ENCODE measurements at places on chromosomes 16 and 17.

- DNase-seq, result no peak
These were observed 7.8 kb upstream of the DUS1L start for GRCh38 chr17:82073446-82073845.

GRCh38 chr16:89562939-89563338 lies 2.5 kb downstream of the RPL13 start:
- DNase-seq, result no peak

DNA sequence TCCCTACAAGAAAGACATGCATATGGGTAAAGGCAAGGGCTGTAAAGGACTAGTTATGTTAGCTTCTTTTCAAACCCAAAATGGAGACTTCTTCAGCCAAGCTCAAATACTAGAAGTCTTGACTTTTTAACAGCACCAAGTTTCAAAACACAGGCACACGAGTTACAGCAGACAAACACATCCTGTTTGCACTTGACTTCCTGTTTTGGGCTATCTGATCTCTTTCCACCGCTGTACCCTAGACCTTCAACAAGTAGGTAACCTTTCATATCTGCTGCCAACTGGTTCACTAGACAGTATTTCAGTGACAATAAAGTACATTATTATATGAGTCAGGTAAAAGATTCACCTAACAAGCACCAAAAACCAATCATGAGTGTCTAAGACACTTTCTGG lies 12.3 kb downstream of the RFFL start:
- DNase-seq, result no peak

- no peak for DNase-seq
These were observed 11.5 kb upstream of the IGF2BP1 start for GRCh38 chr17:48985436-48986245.

DNA sequence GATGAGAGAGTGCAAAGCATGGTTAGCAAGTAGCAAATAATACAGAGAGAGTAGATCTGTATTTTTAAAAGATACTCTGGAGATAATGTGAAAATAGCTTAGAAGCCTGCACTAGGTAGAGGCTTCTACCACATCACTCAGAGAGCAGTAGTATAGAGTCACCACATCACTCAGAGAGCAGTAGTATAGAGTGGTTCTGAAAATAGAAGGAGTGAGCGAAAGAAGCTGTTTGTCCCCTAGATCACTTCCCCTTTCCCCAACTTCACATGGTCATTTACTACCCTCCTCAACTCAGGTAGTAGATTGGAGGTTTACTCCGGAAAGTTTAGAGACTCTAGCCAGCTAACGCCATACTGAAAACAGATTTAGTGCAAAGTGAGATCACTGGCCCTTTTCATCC lies 17.1 kb downstream of the DGKE start:
- no peak for DNase-seq

- DNase-seq, result no peak
These were observed 274.9 kb upstream of the CCL2 start for GRCh38 chr17:33980193-33980592.

GRCh38 chr17:22669721-22670120 lies 977.4 kb downstream of the KCNJ18 start:
- no peak for DNase-seq

GRCh38 chr16:57916735-57917438 lies 54.0 kb downstream of the CNGB1 start:
- DNase-seq, result no peak

DNA sequence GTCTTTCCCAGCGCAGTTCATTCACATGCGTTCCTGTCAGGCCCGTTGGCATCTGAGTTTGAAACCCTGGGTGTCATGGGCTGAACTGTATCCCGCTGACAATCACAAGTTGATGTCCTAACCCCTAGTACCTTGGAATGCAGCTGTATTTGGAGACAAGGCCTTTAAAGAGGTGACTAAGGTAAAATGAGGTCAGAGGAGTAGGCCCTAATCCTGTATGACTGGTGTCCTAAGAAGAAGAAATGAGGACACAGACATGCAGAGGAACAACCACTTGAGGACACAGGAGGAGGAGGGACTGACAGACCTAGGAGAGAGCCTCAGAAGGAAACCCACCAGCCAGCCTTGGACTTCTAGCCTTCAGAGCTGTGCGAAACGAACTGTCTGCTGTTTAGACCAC lies 33.1 kb downstream of the TRPV2 start:
- DNase-seq, result no peak

GRCh38 chr16:48434653-48435317 lies 49.6 kb upstream of the SIAH1 start:
- no peak for DNase-seq

GRCh38 chr16:57299719-57300386 lies 15.4 kb upstream of the PLLP start:
- peak; percentile 83 for DNase-seq

DNA sequence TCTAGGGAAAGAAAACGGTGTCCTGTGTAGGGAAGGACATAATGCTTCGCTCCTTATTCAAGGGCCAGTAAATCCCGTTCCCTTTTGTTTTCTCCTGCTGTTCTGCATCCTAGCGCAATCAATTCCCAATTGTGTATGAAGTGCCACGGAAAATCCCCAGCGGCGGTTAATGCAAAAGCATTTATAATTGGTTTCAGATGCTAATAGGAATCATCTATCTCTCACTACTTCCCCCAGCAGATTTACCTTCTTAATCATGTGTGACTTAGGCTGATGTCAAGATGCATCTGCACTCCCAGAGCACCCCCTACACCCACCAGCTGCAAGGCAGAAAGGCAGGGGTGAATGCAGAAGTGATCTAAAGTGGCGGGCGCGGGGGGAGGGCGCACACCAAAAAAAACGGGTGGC lies 32.7 kb upstream of the SSTR2 start:
- DNase-seq, result no peak

DNA sequence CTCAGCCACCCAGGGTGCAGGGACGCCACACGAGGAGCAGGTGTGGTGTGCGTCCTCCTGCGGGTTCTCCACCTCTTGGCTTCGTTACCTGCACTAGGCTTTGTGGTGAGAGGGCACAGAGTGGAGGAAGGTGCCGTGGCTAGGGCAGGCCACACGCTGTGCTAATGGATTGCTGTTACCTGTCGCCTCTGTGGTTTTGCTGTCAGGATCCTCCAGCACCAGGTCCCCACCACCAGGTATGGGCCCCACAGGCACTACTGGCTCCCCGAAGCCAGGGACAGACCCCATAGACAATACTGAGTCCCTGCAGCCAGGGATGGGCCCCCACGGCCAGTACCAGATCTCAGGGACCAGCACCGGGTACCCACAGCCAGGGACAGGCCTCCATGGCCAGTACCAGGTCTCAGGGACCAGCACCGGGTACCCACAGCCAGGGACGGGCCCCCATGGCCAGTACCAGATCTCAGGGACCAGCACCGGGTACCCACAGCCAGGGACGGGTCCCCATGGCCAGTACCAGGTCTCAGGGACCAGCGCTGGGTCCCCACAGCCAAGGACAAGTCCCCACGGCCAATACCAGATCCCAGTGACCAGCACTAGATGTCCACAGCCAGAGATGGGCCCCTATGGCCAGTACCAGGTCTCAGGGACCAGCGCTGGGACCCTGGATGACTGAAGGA lies 315.6 kb downstream of the SEC14L1 start:
- no peak for DNase-seq

DNA sequence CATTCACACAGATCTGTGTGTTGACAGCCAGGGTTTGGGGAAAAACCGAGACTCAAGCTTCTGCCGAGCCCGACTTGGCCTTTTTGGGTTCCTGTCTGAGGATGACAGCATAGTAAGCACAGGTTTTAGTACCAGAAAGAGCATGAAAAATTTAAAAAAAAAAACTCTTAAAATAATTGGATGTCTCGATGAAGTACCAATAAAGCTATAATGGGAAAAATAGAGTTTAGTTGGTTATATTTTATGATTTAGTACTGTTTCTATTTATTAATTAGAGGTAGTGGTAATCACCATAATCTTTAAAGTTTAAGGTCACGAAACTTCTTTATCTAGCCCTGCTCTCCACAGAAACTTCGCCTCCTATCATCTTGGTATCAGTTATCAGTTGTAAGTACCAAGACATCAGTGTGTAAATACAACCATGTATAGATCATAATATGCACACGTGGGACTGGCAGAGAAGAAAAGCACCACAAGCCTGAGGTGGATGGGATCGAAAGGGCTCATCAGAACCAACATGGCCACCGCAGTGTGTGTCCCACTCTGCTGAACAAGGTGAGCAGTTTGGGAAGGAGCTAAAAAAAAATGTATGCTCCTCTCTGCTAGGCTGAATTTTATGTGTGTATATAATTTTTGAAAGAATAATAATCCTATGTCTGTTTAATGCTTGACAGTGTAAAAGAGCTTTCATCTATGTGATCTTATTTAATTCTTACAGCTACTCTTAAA lies 14.4 kb upstream of the EEF2K start:
- no peak for DNase-seq

- DNase-seq, result no peak
These were observed 370.8 kb upstream of the ZFHX3 start for GRCh38 chr16:73418691-73419090.

DNA sequence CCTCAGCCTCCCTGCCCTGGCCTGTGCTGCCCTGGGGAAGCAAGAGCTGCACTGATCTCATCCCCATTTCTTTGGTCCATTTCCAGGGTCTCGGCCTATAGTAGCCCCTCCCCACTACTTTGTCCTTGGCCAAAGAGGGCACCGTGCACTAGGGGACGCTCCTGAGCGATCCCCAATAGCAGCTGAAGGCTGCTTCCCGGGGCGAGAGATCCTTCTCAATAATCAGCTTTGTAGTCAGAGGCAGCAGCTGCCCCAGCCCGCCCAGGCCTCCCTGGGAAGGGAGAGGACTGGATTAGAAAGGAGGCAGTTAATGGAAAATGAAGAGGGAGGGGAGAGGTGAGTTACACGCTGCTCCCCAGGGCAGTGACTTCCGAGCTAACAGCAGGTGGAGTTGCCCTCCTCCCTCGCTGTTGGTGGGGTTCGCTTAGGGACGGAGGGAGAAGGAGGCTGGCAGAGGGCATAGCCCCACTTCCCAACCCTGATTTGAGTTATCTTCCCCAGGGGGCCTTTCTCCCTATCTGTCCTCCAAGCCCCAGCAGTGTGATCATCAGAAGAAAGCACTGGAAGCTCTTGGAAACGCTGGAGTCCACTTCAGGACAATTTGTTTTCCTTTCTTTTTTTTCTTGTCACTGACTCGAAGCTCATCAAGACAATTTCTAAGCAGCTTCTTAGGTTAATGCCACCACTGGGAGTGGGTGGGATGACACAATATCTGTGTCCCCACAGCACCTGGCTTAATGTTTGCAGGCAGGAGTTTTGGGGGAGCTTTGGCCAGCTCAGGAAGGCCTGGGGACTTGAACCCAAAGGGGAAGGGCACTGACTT lies 2.6 kb downstream of the MXRA7 start:
- DNase-seq, result no peak

DNA sequence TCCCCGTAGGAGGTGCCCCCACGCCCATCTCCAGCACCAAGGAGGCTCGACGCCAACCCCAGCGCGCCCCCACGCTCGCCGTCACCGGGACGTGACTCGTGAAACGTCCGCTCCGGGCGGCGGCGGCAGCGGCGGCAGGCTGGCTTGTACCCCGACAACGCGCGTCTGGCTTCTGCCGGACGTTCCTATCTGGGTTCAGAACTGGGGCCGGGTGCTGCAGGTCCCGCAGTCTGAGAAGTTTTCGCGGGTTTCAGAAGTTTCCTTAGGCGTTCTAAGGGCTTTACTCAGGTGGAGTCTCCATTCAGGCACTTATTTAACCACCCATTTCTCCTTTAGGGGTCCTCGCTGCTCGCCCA lies 672 bp upstream of the ALKBH5 start:
- DNase-seq, result peak; percentile 82

DNA sequence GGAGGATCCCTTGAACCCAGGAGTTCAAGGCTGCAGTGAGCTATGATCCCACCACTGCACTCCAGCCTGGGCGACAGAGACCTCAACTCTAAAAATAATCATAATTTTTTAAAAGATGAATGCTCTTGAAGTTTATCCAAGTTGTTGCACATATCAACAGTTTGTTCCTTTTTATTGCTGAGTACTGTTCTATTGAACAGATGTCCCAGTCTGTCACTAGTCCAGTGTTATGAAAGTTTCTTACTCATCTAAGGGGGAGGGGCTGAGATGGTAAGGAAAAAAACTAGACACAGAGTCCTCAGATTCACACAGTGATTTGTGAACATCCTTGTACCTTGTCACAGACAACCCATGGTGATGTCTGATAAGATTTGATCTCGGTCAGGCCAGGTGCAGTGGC lies 3.9 kb downstream of the ACAP1 start:
- DNase-seq, result no peak

GRCh38 chr17:19992803-19993713 lies 15.4 kb upstream of the AKAP10 start:
- peak; percentile 62 for DNase-seq

GRCh38 chr17:80716986-80717719 lies 172.5 kb downstream of the RPTOR start:
- no peak for DNase-seq

GRCh38 chr17:68601565-68602288 lies 560 bp upstream of the FAM20A start:
- no peak for DNase-seq

DNA sequence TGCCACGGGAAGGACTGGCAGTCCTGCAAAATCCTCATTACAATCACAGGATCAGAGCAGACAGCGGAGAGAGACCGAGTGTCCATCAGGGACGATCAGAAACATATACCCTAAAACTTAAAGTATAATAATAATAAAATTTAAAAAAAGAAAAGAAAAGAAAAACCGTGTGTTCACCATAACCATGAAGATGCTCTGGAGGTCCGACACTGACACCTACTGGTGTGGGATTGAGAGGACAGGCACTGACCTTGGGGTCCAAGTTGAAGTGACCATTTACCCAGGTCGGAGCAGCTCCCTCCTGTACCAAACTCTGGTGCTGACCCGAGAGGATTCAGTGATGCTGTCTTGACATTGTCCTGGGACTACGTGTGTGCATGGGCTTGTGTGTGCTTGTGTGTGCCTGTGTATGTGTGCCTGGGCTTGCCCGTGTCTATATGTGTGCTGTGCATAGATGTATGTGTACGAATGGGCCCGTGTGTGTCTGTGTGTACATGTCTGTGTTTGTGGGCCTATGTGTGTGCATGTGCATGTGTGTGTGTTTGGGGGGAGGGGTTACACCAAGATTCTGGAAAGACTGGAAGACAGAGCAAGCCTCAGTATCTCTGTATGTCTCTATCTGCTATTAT lies 10.0 kb upstream of the CD300LD start:
- no peak for DNase-seq

DNA sequence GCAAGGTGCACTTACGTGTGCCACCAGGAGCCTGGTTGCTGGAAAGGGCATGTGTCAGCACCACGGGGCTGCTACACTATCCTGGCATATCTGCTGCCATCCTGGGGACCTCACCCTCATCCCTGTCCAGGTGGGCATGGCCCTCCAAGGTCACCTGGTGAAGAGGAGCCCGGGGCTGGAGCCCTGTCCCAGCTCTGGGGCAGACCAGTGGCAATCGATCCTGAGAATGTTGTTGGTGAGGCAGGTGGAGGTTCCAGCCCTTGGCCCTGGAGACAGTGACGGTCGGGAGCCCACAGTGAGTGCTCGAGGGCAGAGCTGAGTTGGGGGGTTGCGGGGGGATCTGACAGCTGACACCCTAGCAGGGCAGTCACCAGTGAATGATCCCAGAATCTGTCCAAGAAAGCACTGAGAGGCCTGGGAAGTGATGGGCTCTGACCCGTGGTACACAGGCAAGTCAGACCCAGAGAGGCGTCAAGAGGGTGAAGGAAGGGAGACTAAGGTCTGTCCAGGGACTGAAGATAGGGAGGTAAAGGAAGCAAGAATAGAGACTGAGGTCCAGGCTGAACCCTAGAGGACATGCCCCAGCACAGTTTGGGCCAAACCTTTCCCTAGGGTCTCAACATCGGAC lies 17.6 kb downstream of the POLR3K start:
- DNase-seq, result no peak

- DNase-seq, result peak; percentile 73
These were observed at the start of gene MRPL58 for GRCh38 chr17:75012346-75013091. Gene MRPL58, plus strand, starts transcription at chr17:75012670. Its CDS starts 17 bp downstream, at chr17:75012687.

GRCh38 chr17:33531311-33531710 lies 238.2 kb upstream of the ASIC2 start:
- DNase-seq, result no peak
